ENCODE measurements at places on chromosomes 12 and 14.

DNA sequence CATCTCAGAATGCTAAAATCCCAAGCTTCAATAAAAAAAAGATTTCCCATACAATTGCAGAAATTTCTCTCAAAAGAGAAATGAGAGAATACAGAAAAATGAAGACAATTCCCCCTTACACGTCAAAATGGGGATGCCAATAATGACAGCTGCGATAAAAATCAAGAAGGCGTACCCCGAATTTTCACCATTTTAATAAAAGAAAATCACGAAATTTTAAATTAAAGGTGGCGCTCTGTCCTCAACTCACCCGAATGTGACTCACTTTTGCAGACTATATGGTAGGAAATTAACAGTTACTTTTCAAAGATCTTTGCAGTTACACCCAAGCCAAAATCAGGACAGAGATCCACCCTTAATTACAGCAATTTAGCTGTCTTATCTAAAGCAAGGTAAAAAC is 2.1 kb downstream of the ATP2B1 start:
- DNase-seq = no peak

GRCh38 chr12:79615596-79616560 is 74.9 kb downstream of the PAWR start:
- no peak for DNase-seq

DNA sequence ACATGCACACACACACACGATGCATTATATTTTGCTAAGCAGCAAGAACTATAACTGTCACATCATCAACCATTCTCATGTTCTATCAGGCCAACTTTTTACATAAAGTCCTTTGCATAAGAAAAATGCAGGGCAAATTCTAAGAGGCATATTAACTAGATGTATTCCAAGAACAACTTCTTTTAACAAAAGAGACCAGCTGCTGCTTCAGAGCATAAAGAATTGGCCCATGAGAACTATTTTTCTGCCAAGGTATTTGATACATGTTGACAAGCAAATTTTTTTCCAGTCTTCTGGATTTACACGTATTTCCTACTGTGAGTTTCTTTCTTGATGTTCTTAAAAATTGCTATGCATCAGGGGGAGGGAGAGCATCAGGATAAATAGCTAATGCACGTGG is 27.2 kb downstream of the GLT8D2 start:
- DNase-seq = no peak

GRCh38 chr14:32203928-32204357 is 874 bp upstream of the RNU6-8 start:
- peak; percentile 20 for DNase-seq

DNA sequence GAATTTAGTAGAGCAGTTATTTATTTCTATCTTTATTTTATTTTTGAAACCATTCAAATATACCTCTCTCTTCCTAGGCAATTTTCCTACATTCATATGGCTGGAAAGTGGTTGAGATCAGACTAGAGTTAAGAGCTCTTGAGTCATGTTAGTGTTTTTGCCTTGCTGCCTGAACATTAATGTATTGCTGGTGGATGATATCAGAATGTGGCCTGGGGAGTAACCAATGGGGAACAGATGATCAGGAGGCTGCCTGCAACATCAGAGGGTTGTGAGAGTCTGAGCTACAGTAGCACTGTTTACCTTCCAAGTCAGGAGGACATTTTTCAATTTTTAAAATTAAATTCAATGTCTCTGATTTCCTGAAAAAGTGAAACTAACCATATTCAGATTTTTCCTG is 166.3 kb upstream of the TRHDE start:
- DNase-seq = no peak

GRCh38 chr12:118541934-118542333 is 165.6 kb downstream of the SUDS3 start:
- DNase-seq = no peak

GRCh38 chr12:11759494-11759878 is 110.0 kb downstream of the ETV6 start:
- DNase-seq = no peak
